ENCODE measurements at places on chromosomes 16 and 17.

GRCh38 chr16:30075503-30076275, at the start of gene PPP4C:
PPP4C (plus strand) TSS chr16:30075994; CDS start chr16:30076378, 384 bp downstream.
- peak; percentile 79 for DNase-seq

- no peak for DNase-seq
These were observed 13.6 kb upstream of the EEF2K start for GRCh38 chr16:22192261-22193062.

GRCh38 chr17:13619462-13619861, 17.7 kb upstream of the HS3ST3A1 start:
- DNase-seq, result no peak

DNA sequence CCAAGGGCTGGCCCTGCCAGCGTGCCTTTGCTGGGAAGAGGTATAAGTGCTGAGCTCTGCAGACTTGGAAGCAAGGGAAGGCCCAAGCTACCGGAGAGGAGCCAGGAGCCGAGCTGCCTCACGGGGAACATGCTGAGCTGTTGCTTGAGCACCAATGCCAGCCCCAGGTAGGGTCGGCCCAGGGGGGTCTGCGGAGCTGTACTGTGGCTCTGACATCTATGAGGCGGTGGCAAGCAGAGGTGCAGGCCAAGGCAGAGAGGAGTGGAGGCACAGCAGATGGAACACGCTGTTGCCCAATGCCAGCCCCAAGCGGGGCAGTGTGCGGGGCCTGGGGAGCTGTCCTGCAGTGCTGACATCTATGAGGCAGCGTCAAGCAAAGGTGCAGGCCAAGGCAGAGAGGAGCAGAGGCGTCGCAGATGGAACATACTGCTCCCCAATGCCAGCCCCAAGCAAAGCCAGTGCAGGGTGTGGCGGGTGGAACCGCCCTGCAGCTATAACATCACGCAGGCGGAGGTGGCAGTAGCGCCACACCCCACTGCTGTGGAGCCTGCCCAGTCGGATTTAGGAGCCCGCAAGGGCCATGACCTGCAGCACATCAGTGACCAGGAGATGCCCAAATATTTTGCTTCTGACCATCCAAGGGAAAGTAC, 10.0 kb downstream of the GGA2 start:
- DNase-seq, result no peak

GRCh38 chr17:54972406-54973138, 4.0 kb downstream of the STXBP4 start:
- no peak for DNase-seq

DNA sequence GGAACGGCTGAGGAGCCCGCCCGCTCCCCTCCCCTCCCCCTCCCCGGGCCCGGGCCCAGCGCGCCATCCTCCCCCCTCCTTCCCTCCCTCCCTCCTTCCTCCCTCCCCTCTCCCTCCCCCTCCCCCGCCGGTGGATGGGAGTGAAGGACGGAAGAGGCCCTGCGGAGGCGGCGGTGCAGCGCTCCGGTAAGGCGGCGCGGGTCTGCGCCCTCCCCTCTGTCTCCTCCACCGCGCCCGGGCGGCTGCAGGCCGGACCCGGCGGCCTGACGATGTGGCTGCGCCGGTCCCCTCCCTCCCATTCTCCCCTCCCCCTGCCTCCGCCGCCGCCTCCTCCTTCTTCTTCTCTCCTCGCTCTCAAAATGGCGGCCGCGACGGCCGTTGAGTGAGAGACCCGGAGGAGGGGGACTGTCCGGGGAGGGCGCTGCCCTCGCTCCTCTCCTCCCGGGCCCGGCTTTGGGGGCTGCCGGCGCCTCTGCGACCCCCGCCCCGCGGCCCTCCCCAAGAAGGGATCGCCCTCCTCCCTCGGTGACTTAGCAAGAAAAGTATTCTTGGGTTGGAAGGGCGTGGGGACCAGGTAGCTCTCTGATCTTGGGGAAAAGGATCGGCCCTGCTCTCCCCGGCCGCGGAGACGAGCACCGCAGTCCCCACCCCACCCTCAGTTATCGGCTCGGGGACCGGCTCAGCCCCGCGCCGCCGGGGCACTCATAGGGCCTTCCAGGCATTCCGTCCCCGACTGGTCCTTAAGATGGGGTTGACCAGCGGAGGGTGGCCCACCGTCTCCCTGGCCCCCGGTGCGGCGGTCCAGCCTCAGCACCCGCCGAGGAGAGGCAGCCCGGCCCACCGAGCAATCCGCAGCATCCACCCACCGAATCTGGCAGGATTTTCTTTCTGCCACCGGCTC, 617 bp downstream of the PAFAH1B1 start:
- peak; percentile 81 for DNase-seq

DNA sequence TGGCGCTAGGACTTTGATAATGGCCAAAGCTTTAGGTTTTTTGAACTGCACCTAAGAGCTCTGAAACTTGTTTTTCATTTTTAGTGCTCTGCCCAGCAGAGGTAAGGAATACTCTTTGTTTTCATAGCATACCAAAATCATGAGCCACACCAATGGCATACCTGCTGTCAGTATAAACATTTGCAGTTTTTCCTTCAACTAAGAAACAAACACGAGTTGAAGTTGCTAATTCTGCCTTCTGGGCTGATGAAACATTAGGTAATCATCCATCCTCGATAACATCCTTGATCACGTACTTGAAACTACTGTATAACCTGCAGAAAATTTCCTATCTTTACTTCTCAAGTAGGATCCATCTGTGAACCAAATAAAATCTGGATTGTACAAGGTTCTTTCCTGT, 20.6 kb upstream of the B4GALNT2 start:
- DNase-seq, result no peak

- no peak for DNase-seq
These were observed 89.9 kb downstream of the NDE1 start for GRCh38 chr16:15739950-15740349.

DNA sequence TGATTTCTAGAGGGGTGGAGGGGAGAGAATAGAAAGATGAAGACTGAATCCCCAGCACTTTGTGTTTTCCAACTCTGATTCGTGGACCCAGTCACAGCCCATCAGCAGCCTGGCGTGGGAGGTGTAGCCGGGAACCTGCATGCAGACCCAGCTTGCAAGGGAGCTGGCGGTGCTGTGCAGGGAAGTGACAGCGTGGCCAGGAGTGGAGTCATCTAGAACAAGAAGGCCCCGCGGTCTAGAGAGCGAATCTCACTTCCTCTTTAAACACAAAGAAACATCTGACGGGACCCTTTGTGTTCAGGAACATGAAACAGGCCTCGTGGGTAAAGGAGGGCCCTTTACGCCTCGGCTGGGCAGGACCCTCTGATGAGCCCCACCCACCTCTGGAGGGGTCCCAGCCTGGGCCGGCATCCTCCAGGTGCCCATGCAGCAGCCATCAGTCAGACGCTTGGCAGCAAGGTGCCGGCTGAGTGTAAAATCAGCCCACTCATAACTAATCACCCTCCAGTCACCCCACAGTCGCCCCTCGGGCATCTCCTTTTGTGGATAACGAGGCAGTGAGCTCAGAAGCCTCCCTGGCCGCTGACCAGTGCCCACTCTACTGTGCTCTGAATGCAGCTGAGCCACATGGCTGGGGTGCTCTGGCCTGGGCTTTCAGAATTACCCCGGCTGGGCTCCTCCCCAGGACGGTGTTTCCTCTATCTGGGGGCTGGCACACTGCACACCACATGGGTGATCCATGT, 4.4 kb downstream of the SNAI3 start:
- DNase-seq, result peak; percentile 24

DNA sequence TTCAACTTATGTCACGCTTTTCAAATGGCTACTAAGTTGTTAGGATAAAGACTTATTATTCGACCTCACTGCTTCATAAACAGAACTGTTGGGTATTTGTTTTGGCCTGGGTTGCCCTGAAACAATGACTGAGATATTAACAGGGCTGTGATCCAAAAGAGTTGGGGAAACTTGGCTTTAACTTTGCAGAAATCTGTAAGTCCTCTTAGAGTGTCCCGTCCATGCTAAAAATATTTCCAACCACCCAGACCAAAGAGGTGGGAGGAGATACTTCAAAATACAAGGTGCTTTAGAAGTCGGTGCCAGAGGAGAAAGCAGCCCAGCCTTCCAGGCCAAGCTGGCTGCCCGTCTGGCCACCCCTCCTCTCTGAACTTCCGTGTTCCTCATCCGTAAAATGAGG, 16.1 kb upstream of the SPATA32 start:
- DNase-seq, result no peak

DNA sequence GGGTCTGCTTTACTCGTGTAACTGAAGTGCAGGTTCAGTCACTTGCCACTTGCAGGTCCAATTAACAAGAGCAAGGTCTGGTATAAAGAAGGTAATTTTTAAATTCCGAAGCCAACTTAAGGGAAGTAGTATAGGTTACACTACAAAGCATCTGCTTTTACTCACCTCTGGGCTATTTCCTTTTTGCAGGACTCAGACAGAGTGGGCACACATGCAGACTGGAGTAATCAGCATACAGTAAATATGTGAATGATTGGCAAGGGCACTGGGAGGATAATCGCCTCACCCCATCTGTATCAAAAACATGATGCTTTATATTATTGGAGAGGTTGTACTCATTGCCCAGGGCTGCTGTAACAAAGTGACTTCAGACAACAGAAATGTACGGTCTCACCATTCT, 160.1 kb upstream of the CDH5 start:
- DNase-seq, result no peak

All from nucleus accumbens (tissue), 56 donors.